ENCODE measurements at places on chromosomes 4 and X.

GRCh38 chr4:1604181-1604705 is 79.9 kb downstream of the FAM53A start:
- DNase-seq, result no peak

- DNase-seq, result no peak
These were observed 54.9 kb downstream of the ABLIM2 start for GRCh38 chr4:8103421-8104390.

DNA sequence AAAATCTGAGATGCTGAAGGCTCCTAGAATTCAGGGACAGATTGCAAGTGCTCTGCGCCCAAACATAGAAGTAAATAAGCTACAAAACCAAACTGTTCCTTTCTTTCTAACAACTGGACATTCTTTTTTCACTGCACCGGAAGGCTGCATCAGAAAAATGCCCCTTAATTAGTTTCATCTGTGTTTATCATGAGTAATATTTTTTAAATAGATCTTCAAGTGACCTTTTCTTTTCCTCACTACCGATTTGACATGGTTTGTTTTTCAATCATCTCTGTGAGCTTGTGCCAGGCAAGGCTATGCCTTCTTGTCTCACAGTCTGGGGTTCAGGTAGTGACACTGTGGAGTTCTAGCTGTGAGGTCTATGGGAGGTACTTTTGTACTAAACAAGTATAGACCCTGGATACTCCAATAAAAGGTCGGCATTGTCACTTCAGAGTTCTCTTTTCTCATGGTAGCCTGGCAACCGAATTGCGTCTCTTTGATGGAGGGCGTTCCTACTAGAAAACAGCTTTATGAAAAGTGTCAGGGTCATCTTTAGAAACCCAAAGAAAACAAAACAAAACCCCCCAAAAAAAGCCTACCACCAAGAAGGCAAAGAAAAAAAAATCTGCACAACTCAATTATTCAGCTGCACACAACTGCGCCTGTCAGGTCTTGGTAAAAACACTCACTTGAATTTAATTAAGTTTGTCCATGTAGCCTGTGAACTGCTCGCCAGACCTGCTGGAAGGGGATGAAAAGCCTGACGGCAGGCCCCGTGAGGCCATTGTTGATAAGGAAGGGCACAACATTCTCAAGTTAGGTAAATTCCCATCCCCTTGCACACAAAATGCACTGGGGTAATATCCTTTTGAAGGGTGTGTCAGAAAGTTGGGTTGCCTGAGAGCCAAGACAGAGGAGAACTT is 22.8 kb upstream of the ADAMTS3 start:
- no peak for DNase-seq

DNA sequence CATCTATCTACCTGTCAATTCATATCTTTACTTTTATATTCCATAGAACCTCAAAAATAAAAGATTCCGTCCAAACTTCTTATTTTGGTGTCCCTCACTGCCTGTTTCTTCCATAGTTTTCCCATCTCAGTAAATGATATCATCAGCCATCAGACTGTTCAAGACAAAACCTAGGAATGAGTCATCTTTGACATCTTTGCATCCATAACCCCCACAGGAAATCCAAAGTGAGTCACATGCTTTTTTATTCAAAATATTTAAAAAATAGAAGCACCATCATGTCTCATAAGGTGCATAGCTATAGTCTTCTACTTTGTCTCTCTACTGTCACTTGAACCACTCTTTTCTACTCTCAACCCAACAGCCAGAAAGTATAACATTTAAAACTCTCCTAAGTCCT is 29.9 kb upstream of the CXXC4 start:
- peak; percentile 49 for DNase-seq

GRCh38 chr4:151485541-151486131 is 76.7 kb downstream of the FHIP1A start:
- DNase-seq, result no peak

DNA sequence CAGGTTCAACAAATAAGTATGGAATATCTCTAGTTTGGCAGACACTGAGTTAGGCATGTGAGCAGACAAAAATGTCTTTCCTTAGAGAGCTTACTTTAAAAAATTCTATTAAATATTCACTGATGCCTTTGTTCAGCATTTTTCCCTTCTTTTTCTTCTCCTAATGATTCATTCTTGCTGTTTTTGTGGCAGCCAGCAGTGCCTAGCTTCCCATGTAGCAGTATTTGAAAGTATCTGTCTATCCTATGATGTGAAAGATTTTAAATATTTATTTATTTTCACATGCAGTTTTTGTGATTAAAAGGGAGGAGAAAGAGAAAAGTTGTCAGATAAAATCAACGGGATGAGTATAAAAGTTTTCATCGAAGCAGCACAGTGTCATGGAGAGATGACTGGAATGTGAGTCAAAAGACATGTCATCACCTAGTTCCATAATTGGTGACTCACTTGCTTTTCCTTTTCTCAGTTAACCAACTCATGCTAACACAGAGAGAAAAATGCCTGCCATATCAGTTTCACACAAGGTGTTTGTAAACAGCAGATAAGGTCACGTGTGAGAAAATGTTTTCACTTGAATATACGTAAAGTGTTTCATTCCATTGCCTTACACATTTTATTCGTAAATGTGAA is 69.8 kb downstream of the BMPR1B start:
- DNase-seq, result peak; percentile 87

DNA sequence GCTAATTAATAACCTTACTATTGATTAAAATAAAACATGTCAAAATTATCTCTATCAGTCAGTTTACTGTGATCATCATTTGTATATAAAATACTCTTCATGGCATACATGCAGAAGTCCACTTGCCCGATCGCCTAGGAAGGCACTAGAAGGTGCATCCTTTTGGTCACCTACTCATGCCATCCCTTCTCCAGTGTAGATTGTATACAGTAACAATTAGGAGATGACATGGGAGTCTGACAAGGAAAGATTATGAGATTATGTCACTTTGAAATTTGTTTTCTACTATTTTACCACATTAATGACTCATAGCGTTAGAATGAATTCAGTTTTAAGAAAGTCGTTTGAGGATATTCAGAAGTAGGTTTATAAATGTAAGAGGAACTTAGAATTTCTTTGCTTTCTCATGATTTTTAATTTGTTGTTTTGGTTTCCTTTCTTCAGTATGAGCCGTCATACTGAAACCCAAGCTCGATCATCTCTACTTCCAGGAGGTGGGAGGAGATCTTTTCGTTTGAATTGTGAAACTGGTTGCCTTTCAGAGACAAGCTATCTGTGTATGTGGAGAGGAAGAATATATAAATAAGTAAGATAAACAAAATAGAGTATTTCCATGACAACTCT is 51.1 kb upstream of the UNC5C start:
- DNase-seq, result no peak

DNA sequence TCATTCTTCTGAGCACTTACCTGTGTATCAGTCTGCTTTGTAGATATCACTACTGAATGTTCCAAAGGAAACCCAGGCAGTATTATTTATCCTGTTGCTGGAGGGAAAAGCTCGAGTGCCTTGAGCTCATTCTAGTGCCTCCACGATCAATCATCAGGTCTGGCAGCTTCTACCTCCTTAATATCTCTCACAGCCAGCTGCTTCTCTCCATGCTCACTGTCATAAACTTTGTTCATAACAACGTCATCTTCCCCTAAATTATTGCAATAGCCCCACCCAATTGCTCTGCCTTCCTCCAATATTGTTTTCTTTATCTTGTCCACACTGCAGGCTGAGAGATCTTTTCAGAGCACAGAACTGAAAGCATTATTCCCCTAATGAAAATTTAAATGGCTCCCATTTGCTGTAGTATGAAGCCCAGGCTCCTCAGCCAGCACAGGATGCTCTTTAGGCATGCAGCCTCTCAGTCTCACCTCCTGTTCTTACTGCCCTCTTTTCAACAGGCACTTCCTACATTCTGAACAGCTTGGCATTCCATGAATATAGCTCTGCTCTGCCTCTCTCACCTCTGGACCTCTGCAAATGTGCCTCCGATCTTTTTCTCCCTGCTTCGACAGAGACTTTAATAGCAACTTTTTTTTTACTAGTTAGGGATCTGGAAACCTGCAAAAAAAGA is 504.2 kb upstream of the IGFBP7 start:
- DNase-seq, result no peak

GRCh38 chrX:12447448-12448064 is 309.3 kb downstream of the FRMPD4 start:
- DNase-seq, result no peak

Data from kidney glomerular epithelial cell (primary cell).